ENCODE measurements at places on chromosomes 7 and 10.

GRCh38 chr10:18455086-18455884 lies 196.1 kb downstream of the NSUN6 start:
- DNase-seq = no peak

- DNase-seq = no peak
These were observed 1.8 kb downstream of the ARMC10 start for GRCh38 chr7:103076764-103077163.

- DNase-seq = no peak
These were observed 7.1 kb upstream of the ANK3 start for GRCh38 chr10:60396766-60397165.

GRCh38 chr10:115321360-115321759 lies 228.2 kb downstream of the ATRNL1 start:
- DNase-seq = no peak

DNA sequence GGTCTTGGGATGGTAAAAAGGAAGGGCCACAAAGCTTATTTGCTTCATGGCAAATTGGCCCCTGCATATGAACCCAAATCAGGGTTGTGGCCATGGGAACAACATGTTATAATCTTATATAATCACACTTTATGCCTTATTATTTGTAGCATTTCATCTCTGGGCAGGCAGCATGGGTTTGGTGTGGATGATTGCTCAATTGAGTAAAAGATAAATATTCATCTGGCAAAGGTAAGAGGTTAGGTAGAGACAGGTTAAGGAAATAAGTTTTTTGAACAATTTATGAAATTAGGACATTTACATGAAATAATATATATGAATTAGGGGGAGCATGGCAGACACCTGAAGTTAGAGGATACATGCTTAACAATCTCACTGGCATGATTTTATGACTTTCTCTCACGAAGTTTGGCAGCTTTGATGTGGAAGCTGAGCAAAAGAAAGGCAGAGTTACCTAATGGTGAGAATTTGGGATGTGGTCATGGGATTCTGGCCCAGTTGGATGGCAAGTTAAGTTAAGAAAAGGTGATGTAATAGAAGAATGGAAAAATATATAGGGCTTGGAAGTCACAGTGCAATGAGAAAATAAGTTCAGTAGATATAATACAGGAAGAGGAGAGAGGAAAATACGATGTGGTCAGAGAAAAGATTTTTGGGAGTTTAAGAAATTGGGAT lies 88.1 kb upstream of the FAM3C start:
- no peak for DNase-seq

DNA sequence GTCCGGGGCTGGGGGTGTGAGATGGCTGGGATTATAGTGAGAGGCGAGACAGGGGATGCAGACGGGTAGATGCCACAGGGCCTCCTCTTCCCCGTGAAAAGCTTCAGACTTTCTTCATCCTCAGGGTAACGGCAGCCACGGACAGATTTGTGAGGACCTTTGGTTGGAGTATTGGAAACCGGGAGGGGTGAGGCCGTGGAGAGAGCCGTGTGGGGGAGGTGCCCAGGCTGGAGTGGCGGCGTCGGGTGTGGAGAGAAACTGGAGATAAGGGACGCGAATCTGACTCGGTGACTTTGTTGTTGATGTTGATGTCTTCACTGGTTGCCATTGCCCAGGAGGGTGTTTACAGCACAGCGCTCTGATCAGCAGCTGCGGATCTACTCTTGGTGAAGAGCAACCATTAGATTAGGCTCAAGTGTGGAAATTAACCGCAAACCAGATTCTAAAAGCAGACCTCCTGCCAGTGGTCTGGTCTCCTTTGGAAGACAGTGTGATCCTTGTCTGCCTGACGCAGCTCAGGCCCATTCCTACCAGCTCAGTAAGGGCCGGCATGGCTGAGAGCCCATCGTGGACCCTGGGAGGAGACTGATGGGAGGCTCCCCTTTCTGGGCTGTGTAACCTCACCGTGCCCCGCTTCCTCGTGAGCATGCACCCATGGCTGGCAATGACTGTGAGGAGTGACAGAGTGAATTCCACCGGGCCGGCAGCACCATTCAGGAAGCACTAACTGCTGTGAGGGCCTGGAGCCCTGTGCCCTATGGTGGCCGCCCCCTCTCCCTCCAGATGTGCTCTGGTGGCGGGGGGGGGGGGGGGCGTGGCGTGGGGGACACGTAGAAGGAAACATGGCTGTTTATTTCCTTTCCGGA lies 90.3 kb downstream of the INPP5A start:
- DNase-seq = no peak

DNA sequence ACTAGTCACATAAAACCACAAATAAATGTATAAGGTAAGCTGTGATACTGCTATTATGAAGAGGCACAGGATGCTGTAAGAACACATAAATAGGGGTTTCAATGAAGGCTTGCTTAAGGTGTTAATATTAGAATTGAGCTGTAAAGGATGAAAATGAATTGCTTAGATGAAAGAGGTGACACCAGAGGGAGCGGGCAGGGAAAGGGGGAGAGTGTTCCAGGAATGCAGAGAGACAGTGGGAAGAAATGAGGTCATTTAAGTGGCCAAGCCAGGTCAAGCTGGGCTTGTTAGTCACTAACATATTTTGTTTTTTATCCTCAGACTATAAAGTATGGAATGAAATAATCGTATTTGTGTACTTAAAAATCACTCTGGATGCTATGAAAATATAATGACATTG lies 193.5 kb downstream of the NRG3 start:
- DNase-seq = no peak

DNA sequence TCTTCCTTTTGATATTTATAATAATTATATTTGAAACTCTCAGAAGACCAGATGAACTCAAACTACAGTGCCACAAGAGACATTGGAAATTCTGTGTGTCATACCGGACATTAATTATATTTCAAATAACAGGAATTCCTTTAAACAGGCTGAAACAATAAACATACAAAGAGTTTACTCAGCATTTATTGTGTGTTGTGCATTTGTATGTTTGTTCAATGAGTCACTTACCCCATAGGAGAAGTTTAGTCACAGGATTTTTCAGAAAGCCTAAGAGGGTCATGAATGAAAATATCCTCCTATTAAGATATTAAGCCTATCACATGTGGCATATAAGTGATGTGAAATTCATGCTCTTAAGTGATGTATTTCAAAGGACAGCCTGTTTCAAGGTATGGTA lies 566.8 kb downstream of the CNTNAP2 start:
- DNase-seq = no peak

GRCh38 chr10:18204039-18204835 lies 64.0 kb downstream of the CACNB2 start:
- DNase-seq = no peak

DNA sequence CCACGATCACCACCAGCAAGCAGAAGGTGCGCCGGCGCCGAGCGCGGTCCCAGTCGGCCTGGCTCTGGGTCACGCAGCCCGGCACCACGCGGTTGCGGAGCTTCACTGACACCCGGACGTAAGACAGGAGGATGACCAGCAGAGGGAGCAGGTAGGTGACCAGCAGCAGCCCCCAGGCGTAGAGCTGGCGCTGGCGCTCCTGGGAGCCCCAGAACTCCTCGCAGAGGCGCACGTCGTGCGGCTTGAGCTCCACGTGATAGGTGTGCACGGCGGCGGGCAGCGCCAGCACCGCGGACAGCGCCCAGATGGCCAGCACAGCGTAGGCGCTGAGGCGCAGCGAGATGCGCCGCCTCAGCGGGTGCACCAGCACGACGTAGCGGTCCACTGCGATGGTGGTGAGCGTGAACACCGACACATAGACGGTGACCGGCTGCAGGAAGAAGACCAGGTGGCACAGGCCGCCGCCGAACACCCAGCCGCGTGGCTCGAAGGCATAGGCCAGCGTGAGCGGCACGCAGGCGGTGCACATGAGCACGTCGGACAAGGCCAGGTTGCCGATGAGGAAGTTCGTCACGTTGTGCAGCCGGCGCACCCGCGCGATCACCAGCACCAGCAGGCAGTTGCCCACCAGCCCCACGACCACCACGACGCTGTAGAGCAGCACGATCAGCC lies 920 bp downstream of the PRLHR start:
- peak; percentile 4 for DNase-seq

GRCh38 chr10:28202941-28203352 lies 99.9 kb downstream of the MPP7 start:
- no peak for DNase-seq

GRCh38 chr7:138974675-138975292 lies 6.4 kb downstream of the KIAA1549 start:
- no peak for DNase-seq

DNA sequence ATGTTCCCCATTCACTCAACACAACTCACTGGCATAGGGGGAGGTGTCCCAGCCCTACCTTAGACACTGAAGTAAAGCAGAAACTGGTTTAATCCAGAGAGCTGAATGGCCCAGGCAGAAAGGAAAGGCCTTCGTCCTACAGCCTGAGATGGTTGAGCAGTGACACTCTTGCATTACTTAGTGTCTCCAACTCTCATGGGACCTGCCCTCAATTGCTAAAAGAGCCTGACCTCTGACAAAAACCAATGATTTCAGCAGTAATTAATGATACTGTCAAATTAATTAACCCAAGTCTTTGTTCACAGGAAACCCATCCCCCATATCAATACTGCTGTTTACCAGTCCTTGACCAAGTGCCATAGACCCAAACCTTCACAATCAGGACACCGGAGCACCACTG lies 48.6 kb downstream of the ICA1 start:
- DNase-seq = no peak

DNA sequence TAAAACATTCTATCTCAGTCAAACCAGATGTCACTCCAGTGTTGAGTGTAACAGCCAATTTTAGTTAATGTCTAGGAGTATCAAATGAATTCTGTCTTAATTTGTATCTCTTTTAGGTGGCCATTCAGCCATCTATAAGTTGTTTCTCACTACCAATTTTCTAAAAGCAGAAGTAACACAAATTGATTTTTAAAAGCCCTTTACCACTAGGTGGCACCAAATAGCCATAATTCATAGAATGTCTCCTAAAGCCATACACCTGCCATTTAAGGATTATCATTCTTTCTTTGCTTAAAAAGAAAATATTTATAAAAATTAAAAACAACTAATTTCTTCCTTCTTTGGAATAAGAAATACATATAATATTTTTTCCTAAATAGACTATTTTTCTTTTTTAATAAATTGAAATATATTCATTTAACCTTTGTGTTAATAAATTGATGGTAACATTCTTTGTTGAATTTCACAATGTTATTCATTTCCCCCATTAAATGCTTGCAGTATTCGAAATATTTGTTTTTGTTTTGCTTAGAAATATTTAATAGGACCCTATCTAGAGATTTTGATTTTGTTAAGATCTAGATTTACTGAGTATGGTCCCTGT lies 107.8 kb upstream of the PPP1R3A start:
- DNase-seq = no peak

DNA sequence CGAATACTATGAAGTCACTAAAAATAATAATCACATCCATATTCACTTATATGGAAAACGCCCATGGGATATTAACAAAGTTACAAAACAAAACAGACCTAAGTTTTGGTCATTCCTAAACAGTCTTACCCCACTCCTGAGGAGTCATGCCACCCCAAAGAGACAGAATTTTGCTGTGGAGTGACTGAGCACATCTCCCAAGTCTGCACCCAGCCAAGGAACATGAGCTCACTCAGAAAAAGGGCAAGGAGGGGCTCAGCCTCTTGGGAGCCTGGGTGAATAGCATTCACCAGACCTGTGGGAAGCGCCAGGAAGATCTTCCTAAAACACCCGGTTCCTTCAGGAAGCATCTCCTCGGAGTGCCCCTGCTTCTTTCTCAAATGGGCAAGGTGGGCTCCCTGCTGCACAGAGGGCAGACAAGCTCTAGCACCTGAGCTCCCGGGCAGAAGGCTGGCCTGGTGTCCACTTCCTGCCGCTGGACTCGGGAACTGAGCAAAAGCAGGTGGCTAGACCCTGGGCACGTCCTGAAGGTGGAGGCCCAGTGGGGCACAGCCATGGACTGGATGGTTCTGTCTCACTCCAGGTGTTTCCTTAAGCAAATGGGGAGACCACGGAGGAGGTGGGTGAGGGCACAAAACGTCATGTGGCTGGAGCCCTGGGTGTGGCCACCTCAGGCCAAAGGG lies 31.0 kb downstream of the TNS3 start:
- DNase-seq = no peak

- DNase-seq = no peak
These were observed 37.2 kb downstream of the DIP2C start for GRCh38 chr10:652233-652632.

GRCh38 chr10:46289209-46289810 lies 2.5 kb downstream of the ANTXRL start:
- no peak for DNase-seq

DNA sequence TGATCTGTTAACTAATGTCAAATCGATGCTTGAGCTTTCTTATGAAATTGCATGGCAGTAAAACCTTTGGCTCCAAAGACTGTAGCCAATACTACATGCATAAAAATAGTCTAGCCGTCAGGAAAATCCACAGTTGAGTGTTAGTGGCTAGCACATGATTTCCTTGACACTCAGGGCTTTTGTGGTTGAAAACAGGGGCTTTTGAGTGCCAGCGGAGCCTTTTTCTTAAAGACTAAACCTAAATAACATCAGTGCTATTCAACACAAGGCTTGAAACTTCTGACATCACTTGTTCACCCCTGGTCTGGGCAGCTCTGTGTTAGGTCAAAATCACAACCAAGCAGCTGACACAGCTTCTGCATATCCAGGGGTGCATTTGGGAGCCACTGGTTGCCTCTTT lies 124.2 kb upstream of the BMPER start:
- no peak for DNase-seq

DNA sequence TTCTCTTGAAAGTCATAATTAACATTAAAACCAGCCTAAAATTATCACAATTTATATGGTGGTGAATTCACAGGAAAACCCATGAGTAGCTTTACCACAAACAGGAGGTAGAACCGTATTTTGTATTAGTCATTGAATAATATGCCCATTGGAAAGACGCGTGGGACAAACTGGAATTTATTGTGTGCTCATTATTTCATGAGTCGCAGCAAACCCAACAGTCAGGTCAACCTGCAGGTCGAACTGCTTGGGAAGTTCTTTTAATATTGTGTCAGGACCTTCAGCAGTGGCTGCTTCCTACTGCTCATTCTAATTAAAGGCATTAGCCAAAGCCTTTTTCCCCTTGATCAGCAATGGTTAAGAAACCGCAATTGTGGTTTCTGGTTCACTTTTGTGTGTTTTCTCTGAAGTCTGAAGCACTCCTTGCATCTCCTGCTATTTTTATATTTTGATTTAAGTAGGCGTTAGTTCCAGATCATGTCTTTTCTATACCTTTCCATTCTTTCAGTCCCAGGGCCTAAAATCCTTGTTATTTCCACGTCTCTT lies 100.1 kb downstream of the RAB11FIP2 start:
- DNase-seq = no peak

- DNase-seq = no peak
These were observed 423.4 kb downstream of the DNAJB6 start for GRCh38 chr7:157760004-157760730.

- no peak for DNase-seq
These were observed 207.2 kb upstream of the GPR26 start for GRCh38 chr10:123458933-123459332.

GRCh38 chr10:6877722-6878392 lies 297.8 kb upstream of the PRKCQ start:
- no peak for DNase-seq

GRCh38 chr10:111835574-111835973 lies 348.0 kb downstream of the GPAM start:
- no peak for DNase-seq

All from T-helper 22 cell (primary cell).